ENCODE measurements at places on chromosomes 2 and 18.

- no peak for DNase-seq
These were observed 49.9 kb upstream of the PARD3B start for GRCh38 chr2:204495381-204495780.

DNA sequence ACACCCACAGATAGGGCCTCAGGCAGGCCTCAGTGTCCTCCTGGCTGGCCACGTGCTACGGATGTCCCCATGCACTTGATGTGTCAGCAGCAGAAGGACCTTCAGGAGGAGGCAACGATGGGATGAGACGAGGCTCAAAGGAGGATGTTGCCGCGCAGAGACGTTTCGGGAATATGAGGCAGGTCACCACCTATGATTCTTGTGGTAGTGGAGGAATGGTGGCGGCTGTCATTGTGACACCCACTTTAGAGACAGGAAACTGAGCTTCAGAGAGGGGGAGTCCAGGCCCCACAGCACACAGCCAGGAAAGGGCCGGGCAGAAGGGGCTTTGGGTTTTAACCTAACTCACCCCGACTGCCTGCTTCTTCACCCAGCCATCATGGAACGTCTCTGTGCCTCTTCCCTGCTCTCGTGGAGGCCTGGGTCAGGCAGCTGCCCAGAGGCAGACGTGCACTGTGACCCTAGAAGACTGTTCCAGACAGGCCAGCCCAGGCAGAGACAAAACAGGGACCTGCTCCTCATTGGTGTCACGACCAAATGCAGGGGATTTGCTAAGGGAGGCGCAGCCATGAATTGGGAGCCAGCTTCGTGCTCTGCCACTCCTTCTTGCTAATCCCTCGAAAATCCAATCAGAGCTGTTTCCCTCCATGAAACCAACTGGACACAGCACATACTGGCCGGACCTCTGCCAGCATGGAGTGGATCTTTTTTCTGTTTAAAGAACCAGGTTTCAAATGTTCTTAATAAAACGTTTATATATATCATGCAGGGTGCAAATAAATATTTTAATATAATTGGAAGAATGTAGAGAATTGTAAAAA lies 169.2 kb downstream of the ASB1 start:
- DNase-seq = no peak

DNA sequence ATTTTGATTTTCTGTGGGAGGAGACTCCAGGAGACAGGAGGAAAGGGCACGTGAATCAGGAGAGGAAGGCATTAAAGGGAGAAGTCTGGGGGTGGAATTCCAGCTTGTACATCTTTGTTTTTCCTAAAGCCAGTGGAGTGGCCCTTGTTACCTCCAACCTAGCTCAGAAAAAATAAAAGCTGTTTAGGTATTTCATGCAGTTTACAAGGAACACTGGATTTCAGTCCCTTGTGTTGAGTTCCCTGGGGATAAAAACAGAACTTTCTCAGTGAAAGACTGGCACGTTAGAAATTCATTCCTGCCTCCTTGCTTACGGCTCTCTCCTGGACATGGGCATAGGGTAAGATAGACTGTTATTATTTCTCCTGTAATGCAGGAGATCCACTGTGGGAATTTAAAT lies 170.2 kb downstream of the ZEB2 start:
- DNase-seq = no peak

DNA sequence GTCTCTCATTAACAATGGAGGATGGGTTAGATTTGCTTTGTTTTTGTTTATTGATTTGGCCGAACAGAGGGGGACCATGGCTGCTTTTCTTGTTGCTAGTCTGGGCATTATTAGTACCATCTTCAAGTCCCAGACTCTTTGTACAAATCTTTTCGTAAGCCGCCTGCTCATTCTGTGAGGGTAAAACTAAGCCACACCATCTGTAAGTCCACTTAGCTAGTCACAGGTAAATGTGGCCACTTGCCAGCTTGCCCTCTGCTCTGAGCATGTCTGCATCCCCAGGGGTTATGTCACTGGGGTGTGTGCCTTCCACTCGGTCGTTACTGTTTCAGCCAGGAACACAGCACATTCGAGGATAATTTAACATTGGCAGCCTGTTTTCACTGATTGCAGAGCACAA lies 85.6 kb downstream of the SMIM21 start:
- no peak for DNase-seq

- DNase-seq = peak; percentile 92
These were observed 91.8 kb downstream of the CABLES1 start for GRCh38 chr18:23226930-23227725.

DNA sequence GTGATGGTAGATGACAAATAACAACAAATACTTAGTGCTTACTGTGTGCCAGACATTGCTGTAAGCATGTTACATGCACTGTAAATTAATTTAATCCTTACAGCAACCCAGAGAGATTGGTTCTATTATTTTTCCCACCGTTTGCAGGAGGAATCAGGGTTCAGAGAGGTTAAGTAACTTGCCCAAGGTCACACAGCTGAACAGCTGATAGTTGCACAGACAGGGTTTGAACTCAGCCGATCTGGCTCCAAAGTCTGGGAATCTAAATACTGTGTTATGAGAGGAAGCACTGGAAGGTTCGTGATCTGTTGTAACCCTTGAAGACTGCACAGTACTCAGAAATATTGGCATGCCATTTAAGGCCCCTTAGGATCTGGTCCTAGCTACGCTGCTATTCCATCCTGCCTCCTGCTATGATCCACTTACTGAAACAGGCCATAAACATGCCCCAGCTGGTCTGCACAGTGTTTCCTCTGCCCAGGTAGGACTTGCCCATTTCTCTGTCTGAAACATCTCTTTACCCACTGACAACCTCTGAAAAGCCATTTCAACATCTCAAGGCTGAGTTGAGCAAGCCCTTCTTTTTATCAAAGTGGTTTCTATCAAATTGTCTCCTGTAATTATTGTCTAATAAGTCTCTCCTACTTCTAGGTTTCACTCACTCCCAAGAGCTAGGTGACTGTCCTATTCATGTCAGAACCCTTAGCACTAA lies 40.4 kb upstream of the MRPL33 start:
- no peak for DNase-seq

- peak; percentile 47 for DNase-seq
These were observed 1.6 kb upstream of the GPR17 start for GRCh38 chr2:127644066-127645025.

DNA sequence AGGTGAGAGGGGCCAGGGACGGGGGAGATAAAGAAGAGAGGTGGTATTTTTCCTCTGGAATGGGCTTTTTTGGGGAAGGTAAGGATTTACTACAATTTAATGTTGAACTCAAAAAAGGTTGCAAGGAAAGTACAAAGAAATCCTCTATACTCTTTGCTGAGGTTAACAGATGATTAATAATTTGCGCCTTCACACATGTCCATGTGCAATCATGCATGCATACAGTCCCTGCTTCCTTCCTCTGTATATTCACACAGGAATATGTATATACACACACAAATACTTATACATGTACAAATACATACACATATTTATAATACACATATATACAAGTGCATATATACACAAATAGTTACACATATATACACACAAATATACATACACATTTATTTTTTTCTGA lies 193.4 kb downstream of the NBAS start:
- DNase-seq = no peak

Measured in lung microvascular endothelial cell (primary cell).